ENCODE measurements at places on chromosomes 2 and 18.

GRCh38 chr2:184039493-184039892 is 558.8 kb upstream of the ZNF804A start:
- DNase-seq, result no peak

DNA sequence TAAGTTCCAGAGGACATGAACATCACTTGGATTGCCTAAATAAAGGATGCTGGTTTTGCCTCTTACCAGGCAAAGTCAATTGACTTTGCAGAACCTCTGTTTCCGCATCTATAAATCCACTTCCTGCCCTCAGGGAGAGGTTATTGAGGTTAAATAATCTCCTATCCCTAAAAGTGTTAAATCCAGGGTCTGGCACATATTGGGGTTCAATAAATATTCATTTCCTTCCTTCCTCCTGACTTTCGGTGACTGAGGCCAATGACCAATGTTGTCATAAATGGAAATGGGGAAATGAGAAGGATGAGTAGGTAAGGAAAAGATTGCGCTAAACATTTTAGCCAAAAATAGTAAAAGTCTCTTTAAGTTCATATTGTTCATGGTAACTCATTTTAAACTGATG is 16.0 kb downstream of the BCL2 start:
- no peak for DNase-seq

- no peak for DNase-seq
Observed at GRCh38 chr2:26642429-26642828, 1.3 kb upstream of the CIB4 start.

- no peak for DNase-seq
Observed at GRCh38 chr18:51621113-51621863, 423.8 kb upstream of the MEX3C start.

DNA sequence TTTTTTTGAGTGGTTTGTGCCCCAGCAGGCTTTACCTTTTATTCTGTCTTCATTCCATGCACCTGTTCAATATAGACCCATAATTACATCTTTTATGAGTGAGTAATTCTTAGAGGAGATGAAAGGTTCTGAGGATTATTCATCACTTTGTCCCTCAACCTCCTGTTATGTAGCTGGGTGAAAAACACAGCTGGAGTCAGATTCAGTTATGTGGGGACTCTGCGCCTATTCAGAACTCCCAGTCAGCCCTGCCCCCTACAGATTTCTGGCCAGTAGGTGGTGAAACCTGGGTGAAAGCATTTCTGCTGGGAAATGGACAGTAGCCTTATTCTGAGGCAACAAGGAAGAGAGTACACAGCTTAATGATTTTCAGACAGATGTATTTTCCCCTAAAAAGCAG is 107.8 kb downstream of the MGAT5 start:
- no peak for DNase-seq

DNA sequence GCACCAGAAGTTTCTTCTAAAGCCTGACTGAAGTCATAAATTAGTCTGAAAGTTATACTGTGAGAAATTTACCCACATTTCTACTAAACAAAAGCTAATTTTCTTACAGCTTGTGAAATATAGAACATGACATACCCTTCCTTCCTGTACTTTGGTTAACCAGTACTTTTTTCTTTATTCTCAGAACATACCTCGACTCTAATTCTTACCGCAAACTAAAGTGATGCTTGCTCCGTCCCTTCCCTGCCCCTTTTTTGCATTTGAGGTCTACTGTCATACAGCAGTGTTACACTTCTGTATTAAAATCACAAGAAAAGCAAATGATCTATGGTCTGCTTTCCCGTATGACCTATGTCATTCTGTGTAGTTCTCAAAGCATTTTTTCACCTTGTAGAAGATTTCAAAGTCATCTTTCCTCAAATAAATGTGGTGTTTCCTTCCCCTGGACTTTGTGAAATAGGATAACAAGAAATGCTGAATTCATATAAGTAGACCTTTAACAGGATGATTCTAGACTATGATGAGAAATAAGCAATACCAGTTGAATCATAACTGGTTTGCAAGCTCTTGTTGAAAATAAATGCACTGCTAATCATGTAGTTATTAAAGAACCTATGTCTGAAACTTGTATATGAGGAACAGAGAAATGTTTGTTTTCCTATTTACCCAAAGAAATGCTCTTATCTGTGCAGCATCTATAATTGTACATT is 30.4 kb downstream of the CYTIP start:
- peak; percentile 58 for DNase-seq
